ENCODE measurements at places on chromosomes 5 and 9. TPM values are rescaled to one million over a fixed set of nuclear protein-coding genes. Genes with fewer than 3 reads are reported as not detected.

DNA sequence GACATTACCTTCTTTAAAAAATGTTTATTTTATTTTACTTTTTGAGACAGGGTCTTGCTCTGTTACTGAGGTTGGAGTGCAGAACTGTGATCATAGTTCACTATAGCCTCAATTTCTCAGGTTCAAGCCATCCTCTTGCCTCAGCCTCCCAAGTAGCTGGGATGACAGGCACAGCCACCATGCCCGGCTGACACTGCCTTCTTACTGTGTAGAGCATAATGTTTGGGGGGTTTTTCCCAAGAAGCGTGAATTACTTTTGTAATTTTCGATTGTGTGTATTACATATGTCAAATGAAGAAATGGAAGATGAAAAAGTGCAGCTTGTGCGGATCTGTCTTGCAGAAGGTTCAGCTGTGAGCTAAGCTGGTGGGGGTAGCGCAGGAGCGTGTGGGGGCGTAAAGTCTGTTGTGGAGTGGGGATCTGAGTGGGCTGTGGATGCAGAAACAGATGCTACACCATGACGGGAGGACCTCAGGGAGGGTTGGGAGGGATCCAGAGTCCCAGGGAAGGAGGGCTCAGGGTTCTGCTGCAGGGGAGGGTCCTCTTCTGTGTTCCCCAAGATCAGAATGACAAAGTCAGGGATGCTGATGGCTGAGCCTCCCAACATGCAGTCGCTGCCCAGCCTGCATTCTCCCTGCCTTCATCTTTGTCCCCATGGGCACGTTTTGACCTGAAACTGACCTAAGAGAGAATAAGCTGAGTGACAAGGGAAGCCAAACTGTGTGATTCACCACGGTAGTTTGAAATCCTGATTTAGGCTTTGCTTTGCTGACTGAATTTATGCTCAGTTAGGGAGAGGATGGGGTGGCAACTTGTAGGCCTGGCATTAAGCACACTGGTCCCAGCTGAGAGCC lies 6.8 kb upstream of the ANKRD33B start:
- DNase-seq: no peak

The SLC34A1 gene
- not detected for total RNA-seq

The FLT4 gene
- total RNA-seq: 0.75 TPM

DNA sequence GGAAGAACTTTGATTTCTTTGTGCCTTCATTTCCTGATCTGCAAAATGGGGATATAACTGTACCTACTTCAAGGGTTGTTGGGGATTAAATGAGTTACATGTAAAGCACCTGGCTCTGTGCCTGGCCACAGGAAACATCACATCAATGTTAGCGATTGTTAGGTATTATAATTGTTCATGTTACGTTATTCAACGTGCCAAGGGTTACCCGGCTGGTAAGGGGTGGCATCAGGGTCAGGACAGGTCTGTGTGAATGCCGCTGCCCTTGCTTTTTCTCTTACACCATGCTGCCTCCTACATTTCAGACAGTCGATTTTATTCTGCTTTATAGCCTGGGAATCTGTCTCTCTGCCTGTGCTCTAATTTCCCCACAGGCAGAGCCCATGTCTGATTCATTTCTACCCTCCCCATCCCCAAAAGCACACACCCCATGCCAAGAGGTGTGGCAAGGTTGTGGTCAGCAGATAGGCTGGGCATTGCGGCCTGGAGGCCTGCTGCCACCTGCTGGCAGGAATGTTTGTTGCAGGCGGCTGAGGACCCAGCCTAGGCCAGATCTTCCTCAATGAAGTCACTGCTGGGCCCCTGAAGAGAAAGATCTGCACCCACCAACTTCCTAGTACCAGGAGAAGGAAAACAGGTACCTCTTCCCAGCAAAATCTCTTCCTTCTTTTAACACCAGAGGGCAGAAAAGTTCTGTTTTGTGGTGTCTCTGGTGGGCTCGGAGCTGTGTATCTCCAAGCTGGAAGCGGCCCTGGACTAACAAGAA lies 5.3 kb downstream of the ANKS6 start:
- peak; percentile 97 for DNase-seq

The SLC36A2 gene
- not detected for total RNA-seq

The CTXN3 gene
- total RNA-seq: not detected

The TEK gene
- 0.26 TPM for total RNA-seq

DNA sequence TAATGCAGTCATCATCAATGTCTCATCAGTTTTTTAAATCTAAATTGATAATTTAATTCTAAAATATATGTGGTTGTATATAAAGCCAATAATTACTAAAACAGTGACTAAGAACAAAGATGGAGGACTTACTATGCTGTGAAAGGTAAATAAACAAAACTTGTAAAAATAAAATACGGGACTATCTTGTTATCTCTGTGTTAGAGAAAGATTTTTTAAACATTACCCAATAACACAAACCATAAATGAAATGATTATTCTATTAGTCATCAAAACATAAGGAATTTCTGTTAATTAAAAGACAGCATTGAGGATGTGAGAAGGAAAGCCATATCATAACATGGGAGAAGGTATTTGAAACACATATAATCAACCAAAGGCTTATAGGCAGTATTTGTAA lies 226.2 kb upstream of the SMC2 start:
- DNase-seq: no peak

DNA sequence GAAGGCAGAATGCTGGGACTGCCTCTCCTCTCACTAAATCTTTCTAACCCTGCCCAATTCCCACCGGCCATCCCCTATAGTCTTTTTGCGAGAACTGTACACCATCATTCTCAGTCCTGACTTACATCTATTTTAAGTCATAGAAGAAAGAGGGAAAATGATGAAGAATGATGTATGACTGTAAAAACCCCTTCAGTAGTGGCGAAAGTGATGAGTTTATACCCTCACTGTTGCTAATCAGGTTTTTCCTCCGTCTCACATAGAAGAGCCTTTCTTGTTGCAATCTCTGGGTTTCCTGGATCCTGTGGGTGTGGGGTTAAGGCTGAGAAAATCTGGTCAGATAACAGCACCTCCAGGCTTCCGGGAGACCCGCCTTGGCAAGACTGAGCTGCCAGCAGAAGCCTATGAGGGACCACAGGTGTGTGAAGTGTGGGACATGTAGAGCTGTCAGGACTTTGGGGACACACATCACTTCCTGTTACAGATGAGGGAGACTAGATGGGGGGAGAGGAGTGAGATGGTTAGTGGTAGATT lies 147.1 kb upstream of the SLC12A2 start:
- DNase-seq: no peak

All from myocyte (in vitro differentiated cells).